ENCODE measurements at places on chromosomes 11 and 22. TPM values are rescaled to one million over a fixed set of nuclear protein-coding genes. Genes with fewer than 3 reads are reported as not detected.

FREY1 gene
- 1.5 TPM for total RNA-seq

HOATZ gene
- not detected for total RNA-seq

OR56A1 gene
- not detected for total RNA-seq

HORMAD2 gene
- total RNA-seq = not detected

HEPACAM gene
- not detected for total RNA-seq

CDC42EP2 gene
- 79.5 TPM for total RNA-seq

MS4A4A gene
- total RNA-seq = not detected

MMP8 gene
- 2.3 TPM for total RNA-seq

RASL10A gene
- total RNA-seq = not detected

LDHA gene
- total RNA-seq = 1,015 TPM

VWCE gene
- 3.4 TPM for total RNA-seq

ART5 gene
- total RNA-seq = 0.81 TPM

CRYBA4 gene
- not detected for total RNA-seq
